NCI-H1417 (cell line): ENCODE measurements at places on chromosomes 6 and 20.

- DNase-seq = no peak
Measured at GRCh38 chr6:158938811-158939254, 61.2 kb downstream of the RSPH3 start.

- no peak for DNase-seq
Measured at GRCh38 chr20:2631228-2631627, 21.2 kb upstream of the NOP56 start.

GRCh38 chr6:81773887-81774286, 21.4 kb upstream of the TENT5A start:
- no peak for DNase-seq

- DNase-seq = peak; percentile 19
Measured at GRCh38 chr20:36875702-36876472, at the start of gene TLDC2. TSS of gene TLDC2 (plus strand) at chr20:36876138. CDS start at chr20:36876175, 37 bp downstream.

DNA sequence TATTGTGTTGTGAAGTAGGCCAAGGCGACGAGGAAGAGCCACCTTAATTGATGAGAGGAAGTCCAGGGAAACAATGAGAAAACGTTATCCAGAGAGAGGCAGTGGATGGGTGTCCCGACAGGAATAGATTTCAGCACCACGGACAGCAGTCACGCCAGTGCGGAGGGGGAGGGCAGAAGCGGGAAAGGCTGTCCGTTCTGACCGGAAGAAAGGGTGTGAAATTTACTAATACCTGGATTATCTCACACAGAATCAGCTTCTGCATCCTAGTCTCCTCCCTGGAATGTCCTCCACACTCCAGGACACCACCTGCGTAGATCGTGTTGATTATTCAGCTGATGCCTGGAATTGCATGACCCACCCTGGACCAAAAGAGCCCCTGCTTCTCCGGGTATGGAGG, 7.4 kb upstream of the BPIFA3 start:
- no peak for DNase-seq
